Posterior vena cava (tissue), 2 donors: ENCODE measurements at places on chromosomes 2 and 18.

- DNase-seq: no peak
Observed at GRCh38 chr2:240921995-240922244, 15.8 kb downstream of the CROCC2 start.

DNA sequence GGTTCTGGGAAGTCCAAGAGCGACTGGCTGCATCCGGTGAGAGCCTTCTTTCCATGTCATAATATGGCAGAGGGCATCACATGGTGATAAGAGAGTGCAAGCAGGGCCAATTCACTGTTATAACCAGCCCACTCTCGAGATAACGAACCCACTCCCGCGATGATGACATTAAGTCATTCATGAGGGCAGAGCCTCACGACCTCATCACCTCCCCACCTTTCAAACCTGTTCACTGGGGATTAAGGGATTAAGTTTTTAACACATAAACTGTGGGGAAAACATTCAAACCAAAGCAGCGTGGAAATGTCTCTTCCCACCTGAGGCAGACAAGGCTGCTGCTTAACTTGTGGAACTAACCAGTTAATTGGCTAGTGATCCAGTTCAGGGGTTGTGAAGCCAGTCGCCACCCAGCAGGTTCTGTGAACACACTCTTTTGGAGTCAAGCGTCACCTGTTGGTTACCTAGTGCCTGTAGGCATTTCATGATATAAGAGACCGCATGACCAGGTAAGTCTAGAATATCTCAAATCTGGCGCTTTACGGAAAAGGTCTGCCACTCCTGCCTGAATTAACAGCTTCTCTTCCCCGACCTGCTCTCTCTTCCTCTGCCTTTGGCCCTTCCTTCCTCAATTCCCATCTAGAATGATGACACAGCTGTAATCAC is 54.3 kb downstream of the EDAR start:
- DNase-seq: no peak

DNA sequence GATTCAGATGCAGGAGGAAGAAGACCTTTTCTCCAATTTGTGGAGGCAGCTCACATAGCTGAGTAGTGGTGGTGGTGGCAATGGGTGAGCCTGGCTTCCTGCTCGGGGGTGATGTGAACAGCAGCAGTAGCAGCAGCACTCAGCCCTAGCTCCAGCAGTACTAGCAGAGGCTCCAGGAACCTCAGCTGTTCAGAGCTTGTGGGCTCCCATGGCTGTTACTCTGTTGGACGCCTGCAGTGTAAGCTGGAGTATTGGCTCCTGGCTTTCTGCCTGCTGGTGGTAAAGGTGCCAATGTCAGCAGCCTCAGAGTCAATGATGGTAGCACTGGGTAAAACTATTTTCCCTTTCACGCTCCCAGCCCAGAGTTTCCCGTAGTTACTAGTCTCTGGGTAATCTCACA is 3.1 kb upstream of the SEH1L start:
- no peak for DNase-seq

GRCh38 chr2:170887496-170887895 is 41.6 kb upstream of the GORASP2 start:
- DNase-seq: no peak

DNA sequence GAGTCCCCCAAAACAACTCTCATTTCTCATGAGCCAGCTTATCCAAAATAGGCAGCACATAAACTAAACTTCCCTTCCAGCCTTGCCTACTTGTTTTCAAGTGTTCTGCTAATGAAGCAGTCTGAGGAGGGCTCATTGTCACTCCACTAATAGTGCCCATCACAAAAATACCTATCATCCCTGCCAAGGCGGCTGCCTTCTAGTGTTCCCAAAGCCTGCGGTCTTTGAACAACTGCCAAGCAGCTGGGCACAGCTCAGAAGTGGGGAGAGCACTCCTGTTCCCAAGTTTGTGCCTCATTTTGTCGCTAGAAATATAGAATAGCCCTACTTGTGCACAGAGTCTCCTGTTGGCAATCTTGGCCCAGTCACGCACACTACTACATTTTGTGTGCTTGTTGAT is 50.3 kb downstream of the DTNA start:
- DNase-seq: no peak

GRCh38 chr2:225117051-225117716 is 74.9 kb upstream of the DOCK10 start:
- DNase-seq: no peak

GRCh38 chr2:207783514-207783913 is 13.8 kb upstream of the FZD5 start:
- no peak for DNase-seq

GRCh38 chr2:105100046-105100840 is 62.4 kb downstream of the MRPS9 start:
- DNase-seq: no peak

- DNase-seq: no peak
Observed at GRCh38 chr2:46393865-46394264, 85.5 kb upstream of the TMEM247 start.

DNA sequence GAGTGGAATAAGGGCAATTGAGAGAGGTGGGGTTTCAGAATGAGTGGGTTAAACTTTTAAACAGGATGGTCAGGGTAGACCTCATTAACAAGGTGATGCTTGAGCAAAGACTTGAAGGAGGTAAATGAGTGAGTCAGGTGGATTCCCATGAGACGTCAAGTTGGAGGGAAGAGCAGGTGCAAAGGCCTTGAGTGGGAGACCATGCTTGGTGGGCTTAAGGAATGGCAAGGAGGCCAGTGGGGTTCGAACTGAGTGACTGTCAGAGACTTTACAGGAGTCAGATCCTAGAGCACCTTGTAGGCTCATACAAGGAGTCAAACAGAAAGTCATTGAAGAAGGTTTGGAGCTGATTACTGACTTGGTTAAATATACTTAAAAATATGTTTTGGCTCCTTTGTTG is 284.1 kb downstream of the CYRIA start:
- DNase-seq: no peak

GRCh38 chr18:42155024-42155423 is 200.0 kb downstream of the PIK3C3 start:
- DNase-seq: no peak

DNA sequence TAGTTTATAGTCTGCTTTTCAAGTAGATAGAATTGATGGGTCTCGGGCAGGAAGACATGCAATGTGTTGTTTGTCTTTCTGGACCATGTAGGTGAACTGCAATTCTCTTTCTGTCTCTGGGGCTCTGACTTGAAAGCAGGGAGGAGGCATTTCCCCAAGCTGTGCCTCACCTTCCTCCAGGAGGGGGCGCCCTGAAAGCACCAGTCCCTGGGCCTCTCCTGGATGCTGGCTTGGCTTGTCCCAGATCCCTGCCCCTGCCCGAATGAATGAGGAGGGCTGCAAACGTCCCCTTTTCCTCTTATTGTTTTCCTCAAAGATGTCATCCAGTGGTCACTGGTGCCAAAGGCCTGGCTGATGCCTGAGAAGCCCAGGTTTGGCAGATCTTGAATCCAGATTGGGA is 270.6 kb downstream of the CELF4 start:
- DNase-seq: no peak

GRCh38 chr2:168889635-168890005 is 610 bp downstream of the SPC25 start:
- no peak for DNase-seq

- no peak for DNase-seq
Observed at GRCh38 chr2:223185638-223186037, 133.6 kb downstream of the KCNE4 start.

GRCh38 chr2:159788253-159788652 is 9.8 kb downstream of the CD302 start:
- no peak for DNase-seq

GRCh38 chr18:60130284-60130683 is 230.5 kb downstream of the PMAIP1 start:
- no peak for DNase-seq

GRCh38 chr18:47179520-47179919 is 3.4 kb upstream of the IER3IP1 start:
- DNase-seq: no peak

GRCh38 chr2:21395366-21395765 is 271.6 kb downstream of the TDRD15 start:
- DNase-seq: no peak

DNA sequence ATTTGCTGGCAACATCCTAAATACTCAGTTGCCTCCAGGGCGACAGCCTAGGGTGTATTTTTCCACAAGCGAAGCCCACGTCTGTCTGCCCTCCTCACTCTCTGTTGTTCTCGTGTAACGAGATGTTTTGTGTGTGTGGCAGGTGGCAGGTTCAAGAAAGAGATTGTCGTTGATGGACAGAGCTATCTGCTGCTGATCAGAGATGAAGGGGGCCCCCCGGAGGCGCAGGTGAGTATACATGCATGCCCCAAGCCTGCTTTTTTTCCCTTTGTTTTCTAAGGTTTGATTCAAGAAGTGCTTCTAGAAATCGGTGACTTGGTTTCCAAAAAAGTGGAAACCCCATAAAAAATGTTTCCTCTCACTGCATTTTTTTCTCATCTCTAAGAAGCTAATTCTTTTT is 247.0 kb downstream of the AGAP1 start:
- DNase-seq: no peak

DNA sequence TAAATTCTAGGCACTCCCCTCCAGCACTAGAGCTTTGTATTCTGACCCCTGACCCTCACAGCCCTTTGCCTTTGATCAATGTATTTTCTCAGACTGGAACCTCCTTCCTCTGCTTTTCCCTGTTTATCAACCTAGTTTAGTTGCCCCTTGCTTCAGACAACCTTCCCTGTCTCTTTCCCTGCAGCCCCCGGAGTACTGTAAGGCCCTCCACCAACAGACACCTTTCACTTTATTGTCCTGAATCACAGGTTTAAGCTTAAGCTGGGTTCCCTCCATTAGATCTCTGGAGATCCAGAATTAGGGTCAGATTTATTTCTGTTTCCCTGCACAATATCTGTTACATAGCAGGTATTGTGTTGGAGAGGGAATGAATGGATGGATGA is 140.2 kb downstream of the DDX1 start:
- no peak for DNase-seq

GRCh38 chr2:75288760-75289159 is 89.4 kb upstream of the TACR1 start:
- no peak for DNase-seq

GRCh38 chr18:69956057-69956456 is 8.4 kb upstream of the CD226 start:
- DNase-seq: no peak

DNA sequence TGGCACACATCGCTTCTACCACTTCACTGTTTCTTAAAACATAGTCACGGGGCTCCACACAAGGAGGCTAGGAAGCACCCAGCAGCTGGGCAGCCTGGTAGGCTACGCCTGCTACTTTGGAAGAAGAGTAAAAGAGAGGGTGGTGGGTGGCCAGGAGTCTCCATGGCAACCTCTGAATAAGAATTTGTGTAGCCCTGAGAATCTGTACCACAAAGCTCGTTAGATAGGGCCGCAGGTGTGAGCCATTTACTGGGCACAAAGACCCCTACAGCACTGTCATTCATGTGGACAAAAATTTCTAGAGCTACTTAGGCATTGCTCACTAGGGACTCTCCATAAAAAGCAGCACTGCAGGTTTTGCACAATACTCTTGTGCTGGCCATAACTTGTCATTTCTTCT is 166.4 kb upstream of the MSH6 start:
- DNase-seq: peak; percentile 34

GRCh38 chr2:241048949-241049343 is 50.5 kb downstream of the SNED1 start:
- DNase-seq: peak; percentile 62

GRCh38 chr2:54572636-54573536 is 116.8 kb downstream of the SPTBN1 start:
- no peak for DNase-seq

DNA sequence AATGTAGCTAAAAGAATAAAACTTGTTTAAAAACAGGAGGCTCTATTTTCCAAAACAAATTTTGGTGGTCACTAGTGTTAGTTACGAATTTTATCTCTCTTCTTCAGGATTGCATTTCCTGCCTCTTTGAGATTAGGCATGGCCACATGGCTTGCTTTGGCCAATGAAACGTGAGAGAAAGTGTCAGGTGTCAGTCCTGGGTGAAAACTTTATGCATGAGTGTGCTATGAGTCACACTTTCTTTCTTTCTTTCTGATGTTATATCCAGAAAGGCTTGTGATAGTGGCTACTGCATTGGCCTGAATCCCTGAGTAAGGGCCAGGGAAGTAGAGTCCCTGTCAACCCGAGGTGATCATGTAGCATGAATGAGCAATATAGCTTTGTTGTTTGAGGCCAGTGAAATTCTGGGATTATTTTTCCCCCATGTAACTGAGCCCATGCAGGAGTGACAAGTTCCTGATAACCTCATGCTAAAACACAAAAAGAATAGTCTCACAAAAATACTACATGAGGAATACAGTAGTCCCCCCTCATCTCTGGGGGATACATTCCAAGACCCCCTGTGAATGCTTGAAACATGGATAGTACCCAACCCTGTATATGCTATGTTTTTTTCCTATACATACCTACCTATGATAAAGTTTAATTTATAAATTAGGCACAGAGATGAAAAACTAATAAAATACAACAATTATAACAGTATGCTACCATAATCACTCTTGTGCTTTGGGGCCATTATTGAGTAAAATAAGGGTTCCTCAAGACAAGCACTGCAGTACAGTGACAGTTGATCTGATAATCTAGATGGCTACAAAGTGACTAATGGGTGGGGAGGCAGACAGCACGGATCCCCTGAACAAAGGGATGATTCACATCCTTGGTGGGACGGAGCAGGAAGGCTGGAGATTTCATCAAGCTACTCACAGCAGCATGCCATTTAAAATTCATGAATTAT is 109.5 kb downstream of the CDC42EP3 start:
- DNase-seq: no peak

DNA sequence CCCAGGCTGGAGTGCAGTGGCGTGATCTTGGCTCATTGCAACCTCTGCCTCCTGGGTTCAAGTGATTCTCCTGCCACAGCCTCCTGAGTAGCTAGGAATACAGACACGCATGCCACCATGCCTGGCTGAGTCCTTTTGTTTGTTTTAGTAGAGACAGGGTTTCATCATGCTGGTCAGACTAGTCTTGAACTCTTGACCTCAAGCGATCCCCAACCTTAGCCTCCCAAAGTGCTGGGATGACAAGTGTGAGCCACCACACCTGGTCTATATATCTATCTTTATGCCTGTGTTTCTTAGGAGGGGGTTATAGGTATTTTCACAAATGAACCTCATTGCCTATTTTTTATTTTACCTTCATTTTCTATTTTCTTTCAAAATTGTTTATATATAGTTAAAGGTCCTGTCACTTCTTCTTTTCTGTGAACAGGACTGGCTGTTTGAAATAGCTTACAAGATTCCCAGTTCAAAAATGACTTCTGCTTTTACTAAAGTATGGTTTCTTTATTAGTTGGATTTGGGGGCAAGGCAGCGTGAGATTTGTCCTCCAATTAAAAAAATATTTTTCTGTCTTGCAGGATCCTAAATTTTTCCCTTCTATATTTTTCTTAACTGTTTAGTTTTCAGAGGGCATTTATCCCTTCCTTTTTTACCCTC is 16.4 kb upstream of the MARCHF7 start:
- DNase-seq: no peak

- no peak for DNase-seq
Observed at GRCh38 chr2:38109732-38110181, 33.8 kb upstream of the CYP1B1 start.
